ENCODE measurements at places on chromosomes 3 and 15.

DNA sequence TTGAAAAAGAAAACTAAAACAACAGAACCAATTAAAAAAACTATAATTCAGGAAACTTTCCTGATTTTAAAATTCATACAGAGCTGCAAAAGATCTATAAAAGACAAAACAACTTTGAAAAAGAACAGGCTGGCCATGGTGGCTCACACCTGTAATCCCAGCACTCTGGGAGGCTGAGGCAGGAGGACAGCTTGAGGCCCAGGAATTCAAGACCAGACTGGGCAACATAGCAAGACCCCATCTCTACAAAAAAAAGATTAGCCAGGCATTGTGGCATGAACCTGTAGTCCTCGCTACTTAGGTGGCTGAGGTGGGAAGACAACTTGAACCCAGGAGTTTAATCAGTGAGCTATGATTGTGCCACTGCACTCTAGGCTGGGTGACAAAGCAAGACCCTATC, 6.7 kb downstream of the CEP70 start:
- DNase-seq: no peak

- DNase-seq: no peak
Observed at GRCh38 chr3:50212502-50212901, 7.4 kb downstream of the SLC38A3 start.

- DNase-seq: no peak
Observed at GRCh38 chr3:59464187-59464586, 414.4 kb upstream of the CFAP20DC start.

DNA sequence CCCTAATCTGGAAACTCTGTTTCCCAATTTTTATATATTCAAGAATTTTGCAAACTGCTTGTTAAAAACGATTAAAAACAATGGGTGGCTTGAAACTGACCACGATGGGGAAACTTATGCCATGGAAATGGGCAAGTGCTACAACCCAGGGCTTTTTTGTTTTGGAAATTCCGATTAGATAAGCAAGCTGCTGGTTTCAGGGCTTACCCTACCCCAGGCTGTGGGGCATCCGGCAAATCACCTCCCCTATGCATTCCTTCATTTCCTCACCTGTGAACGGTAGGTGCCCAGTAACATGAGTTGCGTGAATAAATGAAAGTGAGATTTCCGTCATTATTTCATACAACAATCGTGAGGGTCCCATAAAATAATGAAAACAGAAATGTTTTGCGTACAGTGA, 34.3 kb downstream of the ST6GAL1 start:
- no peak for DNase-seq

All from CD4-positive, alpha-beta T cell treated with Interleukin-1 beta for 1 hour (primary cell).